Activated CD8-positive, alpha-beta T cell treated with anti-CD3 and anti-CD28 coated beads, Interleukin-2, amount 10 ng/mL, durations not matched to agents 7 days and 5 days (primary cell): ENCODE measurements at places on chromosomes 7 and 10. TPM values are rescaled to one million over a fixed set of nuclear protein-coding genes. Genes with fewer than 3 reads are reported as not detected.

RBP3 gene
- total RNA-seq, result not detected

GRCh38 chr10:124325998-124326636 is 92.6 kb downstream of the OAT start:
- DNase-seq, result no peak
- peaks cover 6% of the 10 kb centered on the region for H3K27me3 ChIP-seq
- no peaks in the 10 kb centered on the region for H3K36me3 ChIP-seq
- no peaks in the 10 kb centered on the region for H3K4me1 ChIP-seq

DNA sequence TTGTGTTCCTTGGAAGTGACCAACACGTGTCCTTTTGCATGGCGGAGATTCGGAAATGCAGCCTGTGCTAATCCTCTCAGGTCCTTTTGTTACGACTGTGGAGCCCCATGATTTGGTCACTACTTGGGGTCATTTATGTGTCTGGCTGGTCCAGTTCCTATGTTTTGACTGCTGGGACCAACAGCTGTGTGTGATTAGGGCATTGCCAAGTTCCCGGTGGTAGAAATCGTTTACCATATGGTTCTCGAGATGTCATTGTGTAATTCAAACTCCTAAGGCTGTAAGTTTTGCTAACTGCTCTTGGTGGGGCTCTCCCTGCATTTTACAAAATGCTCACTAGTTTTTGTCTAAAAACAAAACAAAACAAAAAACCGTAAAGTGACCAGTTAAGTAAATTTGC is 62.0 kb downstream of the CCNY start:
- no peak overlapping the region for H3K27ac ChIP-seq
- DNase-seq, result no peak
- H3K4me3 ChIP-seq, result no peak overlapping the region
- H3K27me3 ChIP-seq, result no peaks in the 10 kb centered on the region
- H3K36me3 ChIP-seq, result no peaks in the 10 kb centered on the region
- no peaks in the 10 kb centered on the region for H3K4me1 ChIP-seq

DNA sequence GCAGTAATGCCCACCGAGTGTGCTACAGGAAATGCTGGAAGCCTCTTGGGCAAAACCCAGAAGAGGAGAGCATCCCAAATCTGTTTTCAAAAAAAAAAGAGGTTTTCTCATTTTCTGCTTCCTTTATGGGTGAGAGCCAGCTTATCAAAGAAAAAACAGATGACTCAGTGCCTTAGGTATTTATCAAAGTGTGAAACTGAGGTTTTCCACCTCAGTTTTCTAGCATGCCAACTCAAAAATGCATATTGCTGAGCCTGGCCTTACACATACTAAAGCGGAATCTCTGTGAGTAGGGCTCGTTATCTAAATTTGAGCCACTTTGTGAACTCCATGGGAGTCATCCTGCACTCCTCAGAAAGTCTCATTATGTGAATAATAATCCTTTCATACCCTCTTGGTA is 705.1 kb downstream of the SUGCT start:
- no peaks in the 10 kb centered on the region for H3K4me1 ChIP-seq
- no peaks in the 10 kb centered on the region for H3K27me3 ChIP-seq
- no peak overlapping the region for H3K4me3 ChIP-seq

CUEDC2 gene
- 77.6 TPM for total RNA-seq

WNT8B gene
- total RNA-seq, result 0.37 TPM

- H3K4me3 ChIP-seq, result no peak overlapping the region
- no peak overlapping the region for H3K27ac ChIP-seq
- H3K27me3 ChIP-seq, result peaks cover 14% of the 10 kb centered on the region
- DNase-seq, result no peak
These were observed 61.2 kb upstream of the ABLIM1 start for GRCh38 chr10:114719311-114719710.

PRR15 gene
- not detected for total RNA-seq

- DNase-seq, result no peak
- H3K4me3 ChIP-seq, result no peak overlapping the region
- H3K4me1 ChIP-seq, result no peaks in the 10 kb centered on the region
These were observed 136.6 kb upstream of the CCDC6 start for GRCh38 chr10:60042914-60043313.
